ENCODE measurements at places on chromosomes 7 and 10.

DNA sequence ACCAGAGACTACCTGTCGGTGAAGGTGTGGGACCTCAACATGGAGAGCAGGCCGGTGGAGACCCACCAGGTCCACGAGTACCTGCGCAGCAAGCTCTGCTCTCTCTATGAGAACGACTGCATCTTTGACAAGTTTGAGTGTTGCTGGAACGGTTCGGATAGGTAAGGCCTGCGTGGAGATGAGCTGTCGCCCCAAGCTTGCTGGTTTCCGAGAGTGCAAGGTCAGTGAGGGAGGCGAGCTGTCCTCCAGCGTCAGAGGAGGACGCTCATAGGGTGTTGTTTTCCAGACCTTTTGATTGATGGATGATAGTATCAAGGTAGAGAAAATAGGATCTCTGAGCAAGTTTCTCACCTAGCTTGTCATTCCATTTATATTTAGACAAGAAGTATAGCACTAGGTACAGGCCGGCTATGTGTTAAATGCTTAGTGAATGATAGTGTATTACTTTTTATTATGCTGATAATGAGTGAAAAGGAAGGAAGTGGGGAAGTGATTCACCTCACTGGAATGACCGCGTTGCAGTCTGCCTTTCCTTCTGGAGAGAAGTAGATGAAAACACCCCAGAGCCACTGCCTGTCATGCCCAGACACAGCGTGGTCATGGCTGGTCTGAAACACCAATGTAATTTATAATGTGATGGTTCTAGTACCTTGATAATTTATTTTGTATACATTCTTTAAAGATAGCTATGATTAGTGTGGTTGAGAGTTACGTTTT lies 33.9 kb downstream of the BNIP3 start:
- no peak for DNase-seq

DNA sequence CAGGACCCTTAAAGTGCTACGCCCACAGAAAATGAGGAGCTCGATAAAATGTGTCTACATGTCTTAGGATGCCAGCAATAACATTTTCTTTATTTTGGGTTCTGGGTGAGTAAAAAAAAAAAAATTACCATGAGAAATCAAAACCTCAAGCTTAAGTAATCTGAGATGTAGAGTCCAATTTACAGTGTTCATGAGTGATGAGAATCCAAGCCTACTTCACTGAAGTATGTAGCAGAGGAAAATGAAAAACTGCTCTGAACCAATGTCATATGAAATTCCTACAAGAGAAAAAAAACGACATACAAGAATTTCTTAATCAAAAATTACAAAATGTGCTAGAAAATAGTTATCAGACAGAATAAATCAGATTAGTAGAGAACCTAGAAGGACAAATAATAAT lies 274.4 kb downstream of the HTR7 start:
- DNase-seq, result no peak

DNA sequence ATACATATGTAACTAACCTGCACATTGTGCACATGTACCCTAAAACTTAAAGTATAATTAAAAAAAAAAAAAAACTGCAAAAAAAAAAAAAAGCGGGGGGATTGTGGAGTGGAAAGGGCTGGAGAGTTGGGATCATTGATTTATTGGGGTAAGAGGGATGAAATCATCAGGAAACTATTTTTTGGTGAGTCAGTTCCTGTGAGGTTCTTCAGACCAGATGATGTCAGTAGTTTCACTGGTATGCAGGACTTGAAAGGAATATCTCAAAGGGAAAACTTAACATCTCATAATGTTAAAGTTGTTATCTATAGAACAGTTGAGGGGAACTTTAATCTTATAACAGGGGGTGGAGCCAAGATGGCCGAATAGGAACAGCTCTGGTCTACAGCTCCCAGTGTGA lies 32.6 kb upstream of the TECTB start:
- DNase-seq, result no peak

DNA sequence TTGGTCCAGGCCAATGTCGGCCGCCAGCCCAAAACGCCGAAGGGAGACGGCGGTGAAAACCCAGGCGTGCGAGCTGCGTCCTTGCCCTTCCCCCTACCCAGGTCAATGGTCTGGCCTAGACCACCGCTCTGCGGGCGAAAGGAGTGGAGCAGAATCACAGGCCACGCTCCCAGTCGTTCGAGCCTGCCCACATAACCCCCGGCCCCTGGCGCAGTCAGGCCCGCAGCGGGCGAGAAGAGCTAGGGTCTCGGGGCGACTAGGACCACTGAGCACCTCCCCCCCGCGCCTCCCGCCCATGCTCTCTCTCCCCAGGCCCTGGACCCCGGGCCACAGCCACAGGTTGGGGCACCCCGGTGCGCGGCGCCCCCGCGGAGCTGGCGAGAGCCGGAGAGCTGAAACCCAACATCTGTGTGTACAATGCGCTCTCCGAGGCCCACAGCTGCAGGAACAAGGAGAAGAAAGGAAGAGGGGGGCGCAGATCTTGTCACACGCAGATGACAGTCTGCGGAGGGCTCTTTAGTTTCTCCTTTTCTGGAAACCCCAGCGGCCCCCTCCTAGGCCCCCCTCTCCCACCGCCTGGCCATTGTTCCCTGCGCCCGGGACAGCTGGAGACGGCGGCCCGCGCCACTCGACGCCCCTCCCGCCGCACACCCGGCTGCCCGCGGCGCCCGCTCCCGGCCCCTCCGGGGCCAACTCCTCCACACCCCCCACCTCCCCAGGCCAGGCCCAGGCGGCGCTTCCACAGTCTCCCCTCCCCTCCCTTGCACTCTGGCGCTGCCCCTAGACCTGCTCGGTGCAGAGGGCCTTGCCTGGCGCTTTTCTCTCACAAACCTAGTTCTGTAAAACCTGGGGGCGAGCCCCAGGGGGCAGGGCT lies 355.0 kb downstream of the DNAJB6 start:
- DNase-seq, result no peak

GRCh38 chr7:14047709-14048399 lies 58.4 kb upstream of the ETV1 start:
- DNase-seq, result no peak

DNA sequence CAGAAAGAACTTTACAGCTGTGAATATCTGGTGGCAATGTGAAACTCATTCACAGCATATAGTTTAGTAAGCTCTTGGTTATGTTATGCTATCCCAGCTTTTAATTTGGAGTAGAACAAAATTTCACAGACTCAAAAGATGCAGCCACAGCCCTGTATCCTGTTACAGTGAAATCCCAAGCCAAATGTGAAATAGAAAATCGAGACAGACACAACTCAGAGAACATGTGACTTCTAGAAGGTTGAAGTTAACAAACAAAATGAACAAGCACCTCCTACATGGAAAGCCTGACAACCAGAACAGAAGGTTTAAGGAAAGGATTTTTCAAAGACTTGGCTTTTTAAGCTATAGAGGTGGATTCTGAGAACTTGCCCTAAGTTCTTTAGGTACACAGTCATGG lies 39.6 kb downstream of the JAZF1 start:
- DNase-seq, result no peak

- no peak for DNase-seq
Measured at GRCh38 chr10:72097448-72098300, 9.3 kb upstream of the SPOCK2 start.

DNA sequence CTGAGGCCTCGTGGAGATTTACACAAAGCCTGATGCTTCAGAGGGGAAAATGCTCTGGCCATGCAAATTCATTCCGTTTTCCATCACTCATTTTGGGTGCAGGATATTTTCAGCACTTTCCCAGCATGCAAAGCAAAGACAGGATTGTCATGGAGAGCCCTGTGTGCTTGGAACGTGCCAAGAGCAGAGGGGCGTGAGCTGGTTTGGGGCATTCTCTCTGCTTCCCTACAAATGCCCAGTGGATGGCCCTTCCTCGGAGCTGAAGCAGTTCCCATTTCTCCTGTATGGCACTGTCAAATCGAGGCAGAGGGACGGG lies 164.1 kb downstream of the PRKAG2 start:
- DNase-seq, result no peak

DNA sequence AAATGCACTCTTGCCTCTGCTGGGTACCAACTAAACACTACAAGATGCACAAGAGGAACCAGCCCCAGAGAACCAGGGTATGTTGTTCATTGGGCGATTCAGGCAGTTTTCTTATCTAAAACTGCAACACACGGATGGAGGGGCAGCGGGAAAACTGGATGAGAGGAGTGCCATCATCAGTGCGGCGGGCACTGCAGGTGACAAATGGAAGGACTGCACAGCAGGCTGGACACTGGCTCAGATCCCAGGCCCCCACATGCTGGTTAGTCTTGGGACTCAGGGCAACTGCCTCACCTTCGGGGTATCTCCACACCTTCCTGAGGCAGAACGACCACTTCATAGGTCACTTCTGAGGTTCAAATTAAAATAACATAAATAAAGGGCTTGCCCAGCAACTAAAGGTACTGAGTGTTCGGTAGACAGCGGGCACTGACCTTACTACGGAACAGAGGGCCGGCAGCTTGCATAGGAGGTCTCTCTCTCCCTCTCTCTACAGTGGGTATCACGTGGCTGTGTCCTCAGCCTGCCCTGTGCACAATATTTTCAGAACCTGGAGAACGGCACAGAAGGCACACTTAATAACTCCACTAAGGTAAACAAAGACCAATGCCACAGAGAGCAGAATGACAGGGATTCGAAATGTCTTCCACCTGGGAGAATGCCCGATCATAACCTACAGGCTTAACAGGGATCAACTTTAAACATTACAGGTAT lies 72.1 kb downstream of the GRB10 start:
- DNase-seq, result no peak

GRCh38 chr7:2405201-2405600 lies 1.8 kb downstream of the CHST12 start:
- DNase-seq, result peak; percentile 9

GRCh38 chr10:50410066-50410811 lies 158.9 kb upstream of the ASAH2 start:
- no peak for DNase-seq

- no peak for DNase-seq
Measured at GRCh38 chr10:11521860-11522259, 89.6 kb downstream of the USP6NL start.

- DNase-seq, result no peak
Measured at GRCh38 chr7:46449743-46450142, 528.7 kb upstream of the IGFBP3 start.

GRCh38 chr10:29649561-29650551 lies 15.1 kb upstream of the SVIL start:
- DNase-seq, result no peak

- no peak for DNase-seq
Measured at GRCh38 chr7:14842523-14842922, 60.0 kb downstream of the DGKB start.

DNA sequence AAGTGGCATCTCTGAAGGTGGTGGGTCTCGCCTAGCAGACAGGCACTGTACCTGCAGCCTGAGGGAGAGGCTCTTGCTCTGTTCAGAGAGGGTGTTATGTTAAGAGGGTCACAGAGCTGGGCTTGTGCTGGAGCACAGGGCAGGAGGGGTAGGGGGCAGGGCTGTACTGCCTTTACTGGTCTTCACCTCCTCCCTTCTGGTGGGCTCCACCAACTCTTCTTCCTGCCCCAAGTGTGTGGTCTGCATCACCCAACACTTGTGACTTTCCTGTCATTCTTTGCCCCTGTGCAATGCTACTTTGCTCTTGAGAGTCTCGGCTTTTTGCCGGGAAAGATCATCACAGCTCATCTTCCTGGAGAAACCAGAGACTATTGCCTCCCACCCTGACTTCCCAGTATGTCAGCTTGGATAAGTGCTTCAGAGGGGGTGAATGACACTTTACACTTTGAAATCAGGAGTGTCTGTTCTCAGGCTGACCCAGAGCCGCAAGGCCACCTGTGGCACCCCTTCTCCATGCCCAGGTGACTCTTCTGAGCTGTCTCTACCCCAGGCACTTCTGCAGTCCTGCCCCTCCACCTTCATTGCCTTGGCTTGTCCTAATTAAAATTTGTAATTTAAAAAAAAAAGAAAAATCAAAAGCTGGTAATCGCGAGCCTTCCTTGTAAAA lies 38.4 kb upstream of the IKZF1 start:
- peak; percentile 35 for DNase-seq

GRCh38 chr7:158782761-158783401 lies 46.4 kb downstream of the ESYT2 start:
- DNase-seq, result no peak

DNA sequence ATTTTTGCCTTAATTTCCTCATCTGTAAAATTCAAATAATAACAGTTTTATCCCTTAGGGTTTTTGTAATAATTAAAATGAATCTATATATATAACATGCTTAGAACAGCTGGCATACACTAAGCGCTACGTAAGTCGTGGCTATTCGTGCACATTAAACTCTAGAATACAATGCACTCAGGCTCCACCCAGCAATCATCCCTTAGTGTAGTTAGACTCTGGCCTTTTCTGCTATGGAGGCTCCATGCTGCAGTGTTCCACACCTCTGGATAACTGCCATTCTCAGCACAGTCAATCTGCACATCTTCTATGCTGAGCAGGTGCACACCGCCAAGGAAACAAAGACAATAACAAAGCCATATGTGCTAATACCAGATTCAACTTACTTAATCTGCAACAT lies 92.9 kb downstream of the IPMK start:
- no peak for DNase-seq

DNA sequence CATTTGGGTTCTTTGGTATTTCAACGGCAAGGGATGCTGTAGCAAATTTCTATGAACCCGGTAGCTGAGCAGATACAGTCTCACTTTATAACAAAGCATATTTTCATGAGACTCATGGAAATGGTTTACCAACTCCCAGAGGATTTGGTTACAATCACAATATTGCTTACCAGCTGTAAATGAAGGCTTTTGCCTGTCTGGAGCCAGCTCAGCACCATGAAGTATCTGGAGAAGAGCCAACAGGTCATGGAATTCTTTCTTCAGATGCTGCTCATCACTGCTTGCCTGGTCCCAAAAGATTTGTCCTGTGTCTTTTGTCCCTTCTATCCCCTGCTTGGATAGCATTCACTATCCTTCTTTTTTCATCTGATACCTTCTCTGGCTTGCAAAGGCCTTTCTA lies 316.9 kb upstream of the PHYHIPL start:
- DNase-seq, result no peak

All from CD4-positive, alpha-beta T cell treated with Interleukin-21 for 1 hour (primary cell).